ENCODE measurements at places on chromosomes 3 and 15. TPM values are rescaled to one million over a fixed set of nuclear protein-coding genes. Genes with fewer than 3 reads are reported as not detected.

Gene PLAAT1
- 4.6 TPM for total RNA-seq

Gene ITPKA
- total RNA-seq = not detected

Gene TTBK2
- total RNA-seq = 26.0 TPM

Gene HDGFL3
- total RNA-seq = 124 TPM
